ENCODE measurements at places on chromosomes 2 and 18.

DNA sequence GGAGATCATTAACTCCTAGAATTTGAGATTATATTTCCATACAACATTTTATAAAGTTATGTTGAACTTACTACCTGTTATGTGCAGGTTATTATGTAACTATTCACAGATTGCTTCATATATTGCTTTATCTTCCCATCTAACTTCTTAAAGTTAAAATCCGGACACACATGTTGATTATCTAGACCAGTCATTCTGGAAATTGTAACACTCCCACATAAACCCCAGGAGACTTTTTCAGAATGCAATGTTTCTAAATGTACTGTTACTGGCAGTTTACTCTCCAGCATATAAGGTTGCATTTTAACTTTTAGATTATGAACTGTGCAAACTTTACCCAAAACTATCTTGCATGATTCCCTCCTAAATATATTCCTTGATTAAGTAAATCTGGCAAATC is 70.5 kb upstream of the FAM117B start:
- no peaks in the 10 kb centered on the region for H3K36me3 ChIP-seq
- H3K27ac ChIP-seq, result no peak overlapping the region
- no peak overlapping the region for H3K4me3 ChIP-seq
- no peaks in the 10 kb centered on the region for H3K27me3 ChIP-seq

DNA sequence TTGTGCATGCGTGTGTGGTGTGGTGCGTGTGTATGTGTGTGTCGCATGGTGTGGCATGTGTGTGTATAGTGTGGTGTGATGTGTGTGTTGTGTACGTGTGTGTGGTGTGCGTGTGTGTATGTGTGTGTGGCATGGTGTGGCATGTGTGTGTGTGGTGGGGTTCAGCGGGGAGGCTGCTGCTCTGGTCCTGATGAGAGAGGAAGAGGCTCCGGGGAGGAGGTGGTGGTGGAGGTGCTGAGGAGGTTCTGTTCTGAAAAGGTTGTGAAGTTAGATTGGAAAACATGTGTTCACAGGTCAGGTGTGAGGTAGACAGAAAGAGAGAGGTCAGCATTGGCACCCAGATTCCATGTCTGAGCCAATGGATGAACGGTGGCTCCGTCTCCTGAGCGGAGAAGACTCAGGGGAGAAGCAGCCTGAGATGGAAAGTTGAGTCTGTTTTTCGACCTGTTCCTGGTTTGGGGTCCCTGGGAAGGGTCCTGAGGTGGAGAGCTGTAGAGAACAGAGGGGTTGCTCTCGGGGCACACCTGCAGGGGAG is 67.2 kb upstream of the HDAC4 start:
- H3K36me3 ChIP-seq, result no peaks in the 10 kb centered on the region
- H3K4me1 ChIP-seq, result peaks cover 10% of the 10 kb centered on the region
- peaks cover 6% of the 10 kb centered on the region for H3K27me3 ChIP-seq
- H3K27ac ChIP-seq, result no peak overlapping the region
- no peak for DNase-seq

GRCh38 chr18:65817178-65817577 is 66.4 kb downstream of the CDH7 start:
- no peaks in the 10 kb centered on the region for H3K36me3 ChIP-seq
- H3K4me1 ChIP-seq, result no peaks in the 10 kb centered on the region

DNA sequence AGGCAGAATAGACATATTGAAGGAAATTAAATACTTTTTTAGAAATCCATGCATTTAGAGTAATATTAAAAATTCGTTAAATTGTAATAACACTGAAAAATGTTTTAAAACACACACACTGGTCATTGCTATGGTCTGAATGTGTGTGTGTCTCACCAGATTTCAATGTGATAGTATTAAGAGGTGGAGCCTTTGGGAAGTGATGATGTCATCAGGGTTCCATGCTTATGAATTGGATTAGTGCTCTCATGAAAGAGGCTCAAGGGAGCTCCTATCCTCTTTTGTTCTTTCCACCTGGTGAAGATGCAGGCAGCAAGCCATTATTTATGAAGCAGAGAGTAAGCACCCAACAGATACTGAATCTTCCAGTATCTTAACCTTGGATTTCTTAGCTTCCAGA is 441.8 kb downstream of the CDH2 start:
- H3K27ac ChIP-seq, result no peak overlapping the region
- H3K36me3 ChIP-seq, result no peaks in the 10 kb centered on the region
- H3K4me1 ChIP-seq, result no peaks in the 10 kb centered on the region
- H3K27me3 ChIP-seq, result no peaks in the 10 kb centered on the region
- no peak overlapping the region for H3K4me3 ChIP-seq

GRCh38 chr2:118089139-118089800 is 999 bp downstream of the INSIG2 start:
- no peaks in the 10 kb centered on the region for H3K36me3 ChIP-seq
- H3K27me3 ChIP-seq, result no peaks in the 10 kb centered on the region
- H3K4me1 ChIP-seq, result peaks cover 39% of the 10 kb centered on the region
- DNase-seq, result no peak

- DNase-seq, result no peak
- H3K27ac ChIP-seq, result no peak overlapping the region
- no peak overlapping the region for H3K4me3 ChIP-seq
- no peaks in the 10 kb centered on the region for H3K27me3 ChIP-seq
- no peaks in the 10 kb centered on the region for H3K36me3 ChIP-seq
Observed at GRCh38 chr2:195501746-195502145, 155.3 kb upstream of the SLC39A10 start.

DNA sequence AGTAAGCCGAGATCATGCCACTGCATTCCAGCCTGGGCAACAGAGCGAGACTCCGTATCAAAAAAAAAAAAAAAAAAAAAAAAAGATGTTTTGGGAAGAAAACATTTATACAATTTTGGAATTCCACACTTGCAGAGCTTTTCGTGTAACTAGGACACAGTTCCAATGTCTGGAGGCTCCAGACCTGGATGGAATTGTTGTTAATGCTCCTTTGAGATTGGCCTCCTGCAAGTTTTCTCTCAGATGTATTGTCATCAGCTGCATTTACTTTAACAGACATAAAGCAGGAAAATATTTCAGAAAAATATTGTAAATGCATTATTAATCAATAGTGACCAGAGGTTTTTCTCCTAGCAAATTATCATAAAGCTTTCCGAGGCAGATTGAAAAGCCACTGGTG is 124.1 kb downstream of the RBM43 start:
- no peak overlapping the region for H3K4me3 ChIP-seq
- H3K36me3 ChIP-seq, result no peaks in the 10 kb centered on the region
- no peak overlapping the region for H3K27ac ChIP-seq

- no peak overlapping the region for H3K4me3 ChIP-seq
- no peaks in the 10 kb centered on the region for H3K27me3 ChIP-seq
- no peaks in the 10 kb centered on the region for H3K36me3 ChIP-seq
- no peak overlapping the region for H3K27ac ChIP-seq
- no peaks in the 10 kb centered on the region for H3K4me1 ChIP-seq
Observed at GRCh38 chr2:23703583-23704385, 223.1 kb downstream of the ATAD2B start.

GRCh38 chr18:24629921-24630320 is 169.5 kb downstream of the HRH4 start:
- no peak for DNase-seq
- H3K27ac ChIP-seq, result no peak overlapping the region
- peaks cover 20% of the 10 kb centered on the region for H3K27me3 ChIP-seq
- H3K4me1 ChIP-seq, result no peaks in the 10 kb centered on the region
- no peak overlapping the region for H3K4me3 ChIP-seq

GRCh38 chr18:49094979-49095632 is 144.3 kb upstream of the SMAD7 start:
- H3K4me3 ChIP-seq, result no peak overlapping the region
- peaks cover 5% of the 10 kb centered on the region for H3K4me1 ChIP-seq
- no peak for DNase-seq
- no peaks in the 10 kb centered on the region for H3K36me3 ChIP-seq

GRCh38 chr18:47978141-47978540 is 47.7 kb upstream of the SMAD2 start:
- DNase-seq, result no peak
- H3K36me3 ChIP-seq, result no peaks in the 10 kb centered on the region
- H3K4me3 ChIP-seq, result no peak overlapping the region
- no peak overlapping the region for H3K27ac ChIP-seq

- DNase-seq, result no peak
- H3K27me3 ChIP-seq, result peaks cover 7% of the 10 kb centered on the region
- H3K4me1 ChIP-seq, result no peaks in the 10 kb centered on the region
- H3K36me3 ChIP-seq, result no peaks in the 10 kb centered on the region
- no peak overlapping the region for H3K4me3 ChIP-seq
Observed at GRCh38 chr18:55161916-55162315, 202.7 kb upstream of the CCDC68 start.

- H3K27me3 ChIP-seq, result no peaks in the 10 kb centered on the region
- H3K27ac ChIP-seq, result no peak overlapping the region
- H3K36me3 ChIP-seq, result no peaks in the 10 kb centered on the region
- DNase-seq, result no peak
- H3K4me3 ChIP-seq, result no peak overlapping the region
Observed at GRCh38 chr2:44671916-44672315, 269.6 kb upstream of the SIX3 start.
